ENCODE measurements at places on chromosomes 11 and 22.

- no peak for DNase-seq
Measured at GRCh38 chr11:102320188-102320587, 2.9 kb downstream of the BIRC3 start.

GRCh38 chr11:67996622-67997474 is 7.0 kb downstream of the UNC93B1 start:
- no peak for DNase-seq

DNA sequence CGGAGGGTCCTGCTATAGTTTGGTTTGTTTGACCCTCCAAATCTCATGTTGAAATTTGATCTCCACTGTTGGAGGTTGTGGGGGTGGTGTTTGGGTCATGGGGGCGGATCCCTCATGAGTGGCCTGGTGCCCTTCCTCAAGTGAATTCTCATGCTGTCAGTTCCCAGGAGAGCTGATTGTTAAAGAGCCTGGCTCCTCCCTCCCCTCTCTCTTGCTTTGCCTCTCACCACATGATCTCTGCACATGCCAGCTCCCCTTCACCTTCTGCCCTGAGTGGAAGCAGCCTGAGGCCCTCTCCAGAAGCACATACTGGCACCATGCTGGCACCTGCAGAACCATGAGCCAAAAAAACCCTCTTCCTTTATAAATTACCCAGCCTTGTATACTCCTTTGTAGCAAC is 7.1 kb downstream of the TSPAN18 start:
- DNase-seq: no peak

DNA sequence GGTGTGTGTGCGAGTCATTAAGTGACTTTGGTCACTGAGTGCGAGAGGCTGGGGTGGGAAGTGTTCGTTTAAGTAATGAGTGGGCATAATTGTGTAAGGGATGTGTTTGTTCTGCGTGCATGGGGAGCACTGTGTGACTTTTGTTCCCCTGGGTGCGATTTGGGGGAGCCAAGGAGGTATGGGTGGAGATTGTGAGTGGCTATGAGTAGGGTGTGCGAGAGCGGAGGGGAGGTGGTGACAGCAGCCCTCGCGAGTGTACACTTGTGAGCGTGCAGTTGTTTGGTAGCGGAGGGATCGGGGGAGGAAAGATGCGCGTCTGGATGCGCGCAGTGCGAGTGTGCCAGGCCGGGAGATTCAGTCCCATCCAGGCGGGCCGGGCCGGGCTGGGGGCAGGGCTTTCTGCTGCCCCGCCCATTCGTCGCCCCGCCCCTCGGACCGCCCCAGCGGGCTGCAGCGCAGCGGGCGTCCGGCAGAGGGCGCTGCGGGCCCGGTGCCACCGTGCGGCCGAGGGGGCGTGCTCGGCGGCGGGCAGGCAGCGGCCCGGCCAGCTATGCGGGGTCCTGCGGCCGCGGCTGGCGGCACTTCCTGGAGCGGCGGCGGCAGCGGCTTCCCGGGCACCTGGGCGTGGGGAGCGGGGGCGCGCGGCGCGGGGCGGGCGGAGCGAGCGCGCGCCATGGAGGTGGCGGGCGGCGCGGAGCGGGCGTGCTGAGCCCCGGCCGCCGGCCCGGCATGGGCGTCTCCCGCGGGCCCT is at the start of gene DGKZ:
DGKZ (plus strand) TSS at position 578 of the 751 bp plus-strand sequence. CDS start 197 bp downstream, outside the sequence.
- no peak for DNase-seq
